ENCODE measurements at places on chromosomes 11 and 22. TPM values are rescaled to one million over a fixed set of nuclear protein-coding genes. Genes with fewer than 3 reads are reported as not detected.

GRCh38 chr22:47987885-47988515 is 1225.5 kb downstream of the TBC1D22A start:
- H3K27ac ChIP-seq = no peak overlapping the region
- no peak overlapping the region for H3K4me3 ChIP-seq
- H3K4me1 ChIP-seq = no peaks in the 10 kb centered on the region

DNA sequence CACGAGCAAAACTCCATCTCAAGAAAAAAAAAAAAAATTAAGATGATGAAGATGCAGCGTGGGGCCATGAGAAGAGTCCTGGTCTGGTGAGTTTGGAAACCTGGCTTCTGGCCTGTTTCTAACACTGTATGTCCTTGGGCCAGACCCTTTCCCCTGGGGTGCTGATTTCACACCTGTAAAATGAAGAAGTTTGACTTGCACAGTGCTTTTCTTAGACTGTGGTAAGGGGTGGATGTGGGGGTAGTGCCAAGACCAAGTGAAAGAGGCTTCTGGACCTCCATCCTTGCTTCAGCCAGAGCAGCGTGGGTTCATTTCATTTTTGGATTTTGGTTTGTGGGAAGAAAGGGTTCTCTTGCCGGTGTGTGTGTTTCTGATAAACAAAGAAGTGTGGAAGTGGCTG is 42.1 kb downstream of the PTPRJ start:
- H3K27me3 ChIP-seq = no peaks in the 10 kb centered on the region
- no peak overlapping the region for H3K27ac ChIP-seq
- H3K36me3 ChIP-seq = no peaks in the 10 kb centered on the region

DNA sequence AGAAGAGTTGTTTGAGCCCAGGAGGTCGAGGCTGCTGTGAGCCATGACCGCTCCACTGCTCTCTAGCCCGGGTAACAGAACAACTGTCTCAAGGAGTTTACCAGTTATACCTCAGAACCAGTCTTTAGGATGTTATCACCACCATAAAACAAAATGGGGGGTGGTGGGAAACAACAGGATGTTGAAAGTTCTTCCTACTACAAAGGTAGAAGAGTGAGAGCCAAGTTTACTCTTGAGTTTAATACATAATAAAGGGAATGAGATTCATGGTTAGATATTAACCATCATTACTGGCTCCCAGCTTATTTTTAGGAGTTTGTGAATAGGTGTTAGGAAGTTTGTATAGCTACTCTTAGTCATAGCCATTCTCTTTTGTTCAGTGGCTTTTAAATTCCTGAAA is 78.8 kb upstream of the HORMAD2 start:
- no peaks in the 10 kb centered on the region for H3K4me1 ChIP-seq
- DNase-seq = no peak
- no peak overlapping the region for H3K27ac ChIP-seq
- no peaks in the 10 kb centered on the region for H3K27me3 ChIP-seq
- H3K36me3 ChIP-seq = peaks cover 16% of the 10 kb centered on the region
- no peak overlapping the region for H3K4me3 ChIP-seq

- H3K4me1 ChIP-seq = no peaks in the 10 kb centered on the region
- H3K27ac ChIP-seq = no peak overlapping the region
- DNase-seq = no peak
- H3K4me3 ChIP-seq = no peak overlapping the region
- no peaks in the 10 kb centered on the region for H3K27me3 ChIP-seq
Observed at GRCh38 chr22:33757802-33758483, 162.3 kb downstream of the LARGE1 start.

The MS4A7 gene
- 23.3 TPM for total RNA-seq

The TIGD3 gene
- total RNA-seq = not detected

The LRRC32 gene
- total RNA-seq = 66.3 TPM

Measured in vagina (tissue), 2 donors.